GM12878 (cell line): ENCODE measurements at places on chromosomes 3 and 15. TPM values are rescaled to one million over a fixed set of nuclear protein-coding genes. Genes with fewer than 3 reads are reported as not detected.

DNA sequence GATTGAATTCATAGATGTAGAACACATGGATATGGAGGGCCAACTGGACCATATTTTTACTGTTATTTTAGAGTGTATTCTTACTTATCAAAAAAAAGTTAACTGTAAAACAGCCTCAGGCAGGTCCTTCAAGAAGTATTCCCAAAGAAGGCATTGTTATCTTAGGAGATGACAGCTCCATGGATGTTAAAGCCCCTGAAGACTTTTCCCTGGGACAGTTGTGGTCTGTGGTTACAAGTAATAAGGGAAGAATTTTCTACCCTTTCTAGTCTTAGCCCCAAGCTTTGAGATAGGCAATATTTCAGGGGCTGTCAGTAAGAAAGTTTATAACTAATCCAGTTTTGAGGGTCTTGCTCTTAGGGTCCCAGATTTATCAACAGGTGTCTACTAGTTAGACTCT lies 62.5 kb downstream of the LRRC49 start:
- H3K36me3 ChIP-seq = no peaks in the 10 kb centered on the region
- no peaks in the 10 kb centered on the region for H3K27me3 ChIP-seq
- H3K4me1 ChIP-seq = no peaks in the 10 kb centered on the region
- no peak for DNase-seq

PIERCE2 gene
- total RNA-seq = 0.48 TPM in 1 of 2 replicates, not detected in the other

DNA sequence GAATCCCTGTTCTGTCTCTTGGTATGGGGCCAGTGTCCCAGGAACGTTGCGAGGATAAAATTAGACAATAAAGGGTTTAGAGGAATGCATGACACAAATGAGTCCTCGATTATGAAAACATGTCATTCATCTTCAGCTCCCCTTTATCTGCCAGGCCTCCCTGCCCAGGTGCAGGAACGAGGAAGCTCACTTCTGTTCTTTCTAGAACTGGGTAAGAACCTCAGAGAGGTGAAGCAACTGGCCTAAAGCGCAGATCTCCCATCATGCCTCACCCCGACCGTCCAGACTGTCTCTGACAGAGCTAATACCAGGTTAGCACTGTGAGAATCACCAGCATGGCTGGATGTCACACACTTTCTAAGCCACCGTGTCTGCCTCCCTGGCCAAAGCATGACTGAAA lies 1.5 kb upstream of the ITIH1 start:
- H3K27ac ChIP-seq = no peak overlapping the region
- no peaks in the 10 kb centered on the region for H3K27me3 ChIP-seq
- peaks cover 11% of the 10 kb centered on the region for H3K4me1 ChIP-seq
- DNase-seq = no peak
- H3K4me3 ChIP-seq = no peak overlapping the region

GOLGA8T gene
- not detected in 2 replicates for total RNA-seq

GRCh38 chr3:63967675-63968611 lies 55.4 kb downstream of the PSMD6 start:
- H3K4me1 ChIP-seq = peaks cover 41% of the 10 kb centered on the region
- H3K4me3 ChIP-seq = peak overlapping the region; percentile 61
- DNase-seq = peak; percentile 53

- no peaks in the 10 kb centered on the region for H3K36me3 ChIP-seq
- H3K27ac ChIP-seq = no peak overlapping the region
- H3K27me3 ChIP-seq = no peaks in the 10 kb centered on the region
- H3K4me1 ChIP-seq = no peaks in the 10 kb centered on the region
- DNase-seq = no peak
Measured at GRCh38 chr3:139746481-139746880, 68.7 kb upstream of the NMNAT3 start.

DNA sequence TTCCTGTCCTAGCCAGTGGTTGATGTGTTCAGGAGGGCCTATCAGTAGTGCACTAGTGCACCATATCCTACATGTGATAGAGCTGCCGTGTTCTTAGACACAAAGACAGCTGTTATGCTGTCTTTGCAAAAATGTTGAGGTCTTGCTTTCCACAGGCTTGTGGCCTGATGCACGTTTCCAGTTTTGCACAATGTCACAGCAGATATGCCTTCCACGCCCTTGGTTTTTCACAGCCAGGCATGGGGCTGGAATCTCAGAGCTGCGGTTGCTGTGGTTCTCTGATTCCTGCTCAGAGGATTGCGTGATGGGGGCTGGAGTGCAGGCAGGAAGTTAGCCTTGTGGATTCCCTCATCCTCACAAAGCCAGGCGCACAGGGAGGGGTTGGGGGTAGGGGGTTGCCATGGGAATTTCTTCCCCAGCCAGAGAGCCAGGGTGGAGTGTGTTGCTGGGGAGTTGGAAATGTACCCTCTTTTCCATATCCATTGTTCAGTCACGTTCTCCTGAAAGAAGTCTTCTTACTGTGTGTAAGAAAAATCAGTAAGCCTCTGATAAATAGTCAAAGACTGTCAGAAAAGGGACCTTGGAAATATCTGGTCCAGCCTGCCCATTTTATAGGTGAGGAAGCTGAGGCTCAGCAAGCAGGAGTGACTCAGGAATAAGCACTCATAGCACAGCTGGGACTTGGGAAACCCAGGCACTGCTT lies 79.4 kb downstream of the SMAD3 start:
- H3K4me1 ChIP-seq = peaks cover 24% of the 10 kb centered on the region
- no peaks in the 10 kb centered on the region; the same call in none of the 2 replicates for H3K36me3 ChIP-seq
- no peak for DNase-seq
- no peak overlapping the region for H3K4me3 ChIP-seq
- H3K27ac ChIP-seq = no peak overlapping the region

- no peak overlapping the region for H3K27ac ChIP-seq
- no peaks in the 10 kb centered on the region for H3K36me3 ChIP-seq
- no peaks in the 10 kb centered on the region for H3K4me1 ChIP-seq
- DNase-seq = no peak
Measured at GRCh38 chr3:79844176-79844575, 76.4 kb upstream of the ROBO1 start.

IGSF11 gene
- total RNA-seq = not detected in 2 replicates

DNA sequence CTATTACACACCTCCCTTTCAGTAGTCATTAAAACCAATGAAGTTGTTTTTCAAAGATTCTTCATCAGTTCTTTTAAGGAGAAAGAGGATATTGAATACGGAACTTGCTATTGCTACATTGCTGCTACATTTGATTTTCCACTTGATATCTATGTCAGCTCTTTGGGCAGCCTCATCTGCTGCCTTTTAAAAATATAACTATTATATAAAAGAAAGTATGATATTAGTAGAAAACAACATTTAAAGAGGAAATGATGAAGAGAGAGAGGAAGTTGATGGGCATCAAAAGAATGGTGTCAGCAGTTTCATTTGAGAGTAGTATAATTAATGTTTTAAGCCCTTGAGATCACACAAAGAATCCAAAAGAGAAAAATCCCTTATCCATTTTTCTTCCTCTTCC lies 171.4 kb downstream of the NFKBIZ start:
- DNase-seq = no peak
- no peak overlapping the region for H3K4me3 ChIP-seq
- peaks cover 8% of the 10 kb centered on the region; the same call in 1 of the 2 replicates for H3K4me1 ChIP-seq
- no peaks in the 10 kb centered on the region for H3K36me3 ChIP-seq
- no peaks in the 10 kb centered on the region for H3K27me3 ChIP-seq
